ENCODE measurements at places on chromosomes 3 and 15.
A peak's percentile ranks its signal among the peaks of the same experiment; 100 is the strongest.

DNA sequence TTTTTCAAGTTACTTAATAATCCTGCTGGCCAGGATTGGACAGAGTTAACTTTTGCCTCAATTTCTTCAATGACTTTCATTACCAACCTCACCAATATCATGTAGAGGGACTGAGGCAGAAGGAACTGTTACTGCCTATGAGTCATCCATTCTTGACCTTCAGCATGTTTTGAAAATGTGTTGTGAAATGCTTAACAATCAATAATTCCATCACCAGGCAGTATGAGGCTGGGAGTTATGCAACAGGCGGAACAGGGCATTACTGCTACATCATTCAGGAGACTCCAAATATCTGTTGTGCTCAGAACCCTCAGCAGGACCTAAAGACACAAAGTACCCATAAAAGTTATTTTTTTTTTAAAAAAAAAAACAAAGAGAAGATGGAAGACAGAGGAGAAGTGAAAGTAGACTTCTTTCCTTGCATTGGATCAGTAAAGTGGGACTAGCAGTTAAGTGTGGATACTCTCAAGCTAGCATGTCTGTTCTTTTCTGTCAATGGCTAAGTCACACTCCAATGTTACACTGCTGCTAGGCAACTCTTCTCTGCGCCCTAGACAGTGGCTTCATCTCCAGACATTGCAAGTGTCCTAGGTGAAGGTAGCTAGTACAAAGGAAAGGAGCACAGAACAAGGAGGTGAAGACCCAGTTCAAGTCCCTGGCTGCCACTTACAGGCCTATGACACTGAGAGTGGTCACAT is 184.9 kb upstream of the LPP start:
- DNase-seq: no peak

GRCh38 chr3:126665959-126666657 is 11.2 kb upstream of the TXNRD3 start:
- DNase-seq: no peak

GRCh38 chr3:139934613-139935015 is 371 bp upstream of the CLSTN2 start:
- DNase-seq: no peak

GRCh38 chr15:67843571-67844387 is 3.9 kb upstream of the RNU6-1 start:
- DNase-seq: no peak

- DNase-seq: no peak
Observed at GRCh38 chr15:98009169-98009568, 48.7 kb downstream of the ARRDC4 start.

- no peak for DNase-seq
Observed at GRCh38 chr3:163838769-163839168, 1239.5 kb downstream of the SI start.

GRCh38 chr3:159902546-159903314 is 85.9 kb upstream of the IL12A start:
- no peak for DNase-seq

DNA sequence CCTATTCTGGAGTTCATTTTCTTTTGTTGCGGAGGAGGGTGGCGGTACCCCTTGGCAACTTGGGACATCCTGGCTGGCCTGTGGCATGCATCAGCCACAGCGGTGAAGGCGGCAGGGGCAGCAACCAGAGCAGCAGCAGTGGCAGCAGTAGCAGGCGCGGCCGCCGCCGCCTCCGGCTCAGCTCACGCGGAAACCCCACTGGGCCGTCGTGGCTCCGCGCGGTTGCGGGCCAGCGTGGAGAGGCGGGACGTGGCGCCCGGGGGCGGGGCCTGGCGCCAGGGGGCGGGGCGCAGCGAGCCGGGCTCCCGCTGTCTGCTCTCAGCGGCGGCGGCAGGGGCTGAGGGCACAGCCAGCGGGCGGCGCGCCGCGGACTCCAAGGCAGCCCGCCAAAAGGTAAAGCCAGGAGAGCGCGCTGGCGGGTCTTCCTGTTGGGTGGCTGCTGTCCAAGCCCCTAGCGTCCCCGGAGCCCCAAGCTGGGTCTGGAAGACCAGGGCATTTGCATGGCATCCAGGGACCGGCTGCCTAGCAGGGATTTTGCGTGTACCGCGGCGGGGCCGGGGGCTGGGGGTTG is 334.4 kb upstream of the THRB start:
- DNase-seq: no peak

- DNase-seq: no peak
Observed at GRCh38 chr3:100039075-100039474, 75.2 kb downstream of the FILIP1L start.

DNA sequence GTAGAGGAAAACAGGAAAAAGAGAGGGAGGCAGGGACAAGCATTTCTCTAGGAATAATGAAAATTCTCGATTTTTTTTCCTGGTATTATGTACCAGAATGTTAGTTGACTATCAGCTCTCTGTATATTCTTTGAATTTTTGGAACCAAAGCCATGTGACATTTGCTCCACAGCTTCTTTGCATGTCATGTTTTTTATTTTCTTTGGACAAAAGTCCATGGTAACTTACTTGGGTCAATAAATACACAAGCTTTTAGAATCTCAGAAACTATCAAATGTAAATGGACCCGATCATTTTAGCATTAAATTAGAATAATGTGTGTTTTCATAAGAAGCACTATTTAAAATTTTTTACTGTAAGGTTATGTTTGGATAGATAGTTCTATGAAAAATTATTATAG is 320.5 kb downstream of the ZIC1 start:
- DNase-seq: no peak

DNA sequence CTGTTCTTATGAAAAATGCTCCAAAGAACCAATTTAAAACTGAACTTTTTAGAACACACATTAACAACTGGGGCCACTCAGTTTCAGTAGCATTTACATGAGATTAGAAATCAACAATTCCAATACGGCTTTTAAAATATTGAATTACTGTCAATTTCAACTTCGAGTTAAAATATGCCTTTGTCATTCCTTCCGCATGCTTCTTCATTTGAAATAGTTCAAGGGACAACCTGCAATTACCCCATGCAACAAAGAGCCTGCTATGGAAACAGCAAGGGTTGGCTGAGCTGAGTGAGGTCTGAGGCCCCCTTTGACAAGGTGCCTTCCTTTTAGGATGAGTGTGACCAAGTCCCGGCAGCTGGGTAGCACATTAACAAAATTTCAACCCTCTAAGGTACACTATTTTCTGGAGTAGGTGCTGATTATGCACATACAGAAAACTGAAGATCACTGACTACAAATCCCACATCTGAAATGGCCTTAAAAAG is 11.6 kb downstream of the PDCD10 start:
- DNase-seq: no peak

- no peak for DNase-seq
Observed at GRCh38 chr15:36996538-36997181, 103.7 kb downstream of the MEIS2 start.

- no peak for DNase-seq
Observed at GRCh38 chr3:189586941-189587663, 44.1 kb upstream of the TP63 start.

DNA sequence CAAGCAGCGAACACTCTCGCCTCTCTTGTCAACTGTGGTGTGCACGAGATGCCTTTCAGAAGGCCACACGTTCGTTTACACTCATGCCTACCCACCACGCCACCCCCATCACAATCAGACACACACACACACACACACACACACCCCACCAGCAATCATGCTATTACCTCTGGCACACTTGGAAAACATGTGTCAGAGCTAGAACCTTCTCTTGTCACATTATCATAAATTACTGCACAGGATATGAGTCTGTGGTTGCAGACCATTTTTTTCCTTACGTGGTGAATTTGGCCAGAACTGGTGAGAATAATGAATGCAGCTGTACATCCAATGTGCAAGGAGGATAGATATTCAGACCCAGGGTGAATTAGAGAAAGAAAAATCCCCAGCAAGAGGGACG is 52.4 kb downstream of the TRIM69 start:
- DNase-seq: no peak

- no peak for DNase-seq
Observed at GRCh38 chr15:78605680-78606079, 15.1 kb downstream of the CHRNA3 start.

GRCh38 chr3:79885407-79885806 is 117.6 kb upstream of the ROBO1 start:
- DNase-seq: no peak

- DNase-seq: peak; percentile 51
Observed at GRCh38 chr15:40340740-40341400, at the start of gene CCDC9B. Gene CCDC9B, minus strand, starts transcription at chr15:40340939. Its CDS starts 120 bp downstream, at chr15:40340819.

DNA sequence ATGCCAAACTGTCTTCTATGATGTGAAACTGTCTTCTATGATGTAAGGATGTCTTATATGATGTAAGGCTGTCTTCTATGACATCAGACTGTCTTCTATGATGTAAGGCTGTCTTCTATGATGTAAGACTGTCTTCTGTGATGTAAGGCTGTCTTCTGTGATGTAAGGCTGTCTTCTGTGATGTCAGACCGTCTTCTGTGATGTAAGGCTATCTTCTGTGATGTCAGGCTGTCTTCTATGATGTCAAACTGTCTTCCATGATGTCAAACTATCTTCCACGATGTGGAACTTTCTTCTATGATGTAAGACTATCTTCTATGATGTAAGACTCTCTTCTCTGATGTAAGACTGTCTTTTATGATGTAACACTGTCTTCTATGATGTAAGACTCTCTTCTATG is 27.9 kb downstream of the MGLL start:
- no peak for DNase-seq

GRCh38 chr15:51947124-51947523 is 24.5 kb downstream of the LEO1 start:
- no peak for DNase-seq

GRCh38 chr15:44541282-44541958 is 4.5 kb downstream of the EIF3J start:
- DNase-seq: no peak

GRCh38 chr3:108223928-108224327 is 1.7 kb upstream of the IFT57 start:
- DNase-seq: no peak

- no peak for DNase-seq
Observed at GRCh38 chr3:178526291-178526690, 9.9 kb upstream of the KCNMB2 start.

- DNase-seq: no peak
Observed at GRCh38 chr15:67194171-67195114, 60.0 kb downstream of the AAGAB start.

GRCh38 chr15:47461652-47462141 is 255.6 kb upstream of the SEMA6D start:
- no peak for DNase-seq

- DNase-seq: no peak
Observed at GRCh38 chr3:172330413-172330812, 117.8 kb downstream of the GHSR start.

- DNase-seq: no peak
Observed at GRCh38 chr3:98980915-98981596, 79.6 kb upstream of the DCBLD2 start.

- no peak for DNase-seq
Observed at GRCh38 chr3:111812701-111813100, 46.4 kb upstream of the PHLDB2 start.

- DNase-seq: no peak
Observed at GRCh38 chr3:37812499-37812896, 49.2 kb upstream of the CTDSPL start.

DNA sequence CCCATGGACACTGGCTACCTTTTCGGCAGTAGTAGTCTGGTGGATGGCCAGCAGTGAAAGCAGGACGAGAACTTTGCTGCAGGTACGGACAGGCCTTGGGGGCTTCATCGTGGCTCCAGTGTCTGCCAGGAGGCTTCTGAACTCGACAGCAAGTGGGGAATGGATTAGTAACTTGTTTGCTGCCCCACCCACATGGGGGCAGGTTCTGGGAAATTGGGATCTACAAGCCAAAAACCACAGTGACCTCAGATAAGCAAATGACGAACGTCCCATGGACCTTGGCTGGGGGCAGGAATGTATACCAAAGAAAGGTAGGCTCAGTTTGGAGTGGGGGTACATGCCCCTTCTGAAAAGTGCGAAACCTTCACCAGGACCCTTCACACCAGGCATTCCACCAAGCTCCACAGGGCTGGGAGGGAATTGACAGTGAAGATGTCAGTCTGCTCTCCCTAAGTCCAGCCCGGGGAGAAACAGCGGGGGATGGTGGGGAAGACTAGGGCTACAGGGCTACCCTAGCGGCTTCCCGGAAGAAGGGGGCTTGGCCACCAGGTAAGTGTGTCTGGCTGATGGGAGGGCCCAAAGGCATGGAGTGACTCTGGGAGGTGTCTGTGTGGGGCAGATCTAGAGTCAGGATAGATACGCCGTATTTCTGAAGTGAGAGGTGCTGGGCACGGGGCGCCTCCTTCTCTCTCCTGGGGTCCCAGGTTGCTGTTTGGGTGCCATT is at the start of gene ITIH4:
TSS of gene ITIH4 (minus strand) at position 138 of the 724 bp plus-strand sequence. CDS start at position 108, 30 bp downstream.
- no peak for DNase-seq

DNA sequence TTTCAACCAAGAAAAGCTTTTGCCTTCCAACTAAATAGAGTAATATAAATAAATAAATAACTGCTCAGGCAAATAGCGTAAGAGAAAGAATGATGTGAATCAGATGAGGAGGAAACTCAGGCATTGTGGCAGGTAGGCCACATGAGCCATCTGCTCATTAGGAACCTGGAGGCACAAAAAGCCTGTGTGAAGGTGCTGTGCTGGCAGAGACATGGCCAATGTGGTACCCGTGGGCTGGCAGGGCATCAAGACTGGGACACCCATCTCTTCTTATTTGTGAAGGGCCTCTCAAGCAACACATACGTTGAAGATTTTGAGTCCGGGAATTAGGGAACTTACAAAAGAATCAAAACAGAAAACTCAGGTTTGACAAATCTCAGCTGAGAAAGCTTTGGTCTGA is 9.5 kb downstream of the ANKRD34C start:
- DNase-seq: no peak

DNA sequence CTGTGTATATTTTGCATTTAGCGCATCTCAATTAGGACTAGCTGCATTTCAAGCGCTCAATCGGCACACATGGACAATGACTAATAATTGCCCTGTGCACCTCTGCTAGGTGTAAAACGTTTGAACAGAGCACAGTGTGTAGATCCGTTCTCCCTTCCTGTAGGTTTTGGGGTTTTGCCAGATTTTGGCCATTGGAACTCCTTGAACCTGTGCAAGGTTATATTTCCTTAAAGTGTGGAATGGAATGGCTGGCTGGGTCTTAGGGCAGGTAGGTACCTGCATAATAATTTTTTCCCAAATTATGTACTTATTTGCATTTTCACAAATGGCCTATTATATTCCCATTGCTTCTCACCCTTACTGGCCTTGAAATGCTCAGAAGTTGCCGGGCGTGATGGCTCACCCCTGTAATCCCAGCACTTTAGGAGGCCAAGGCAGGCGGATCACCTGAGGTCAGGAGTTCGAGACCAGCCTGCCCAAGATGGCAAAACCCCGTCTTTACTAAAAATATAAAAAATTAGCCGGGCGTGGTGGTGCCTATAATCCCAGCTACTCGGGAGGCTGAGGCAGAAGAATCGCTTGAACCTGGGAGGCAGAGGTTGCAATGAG is 777 bp downstream of the RNU5B-1 start:
- DNase-seq: peak; percentile 59

GRCh38 chr3:172074032-172074431 is 34.7 kb downstream of the FNDC3B start:
- DNase-seq: no peak

Data from GOT3 (cell line).